Effector memory CD8-positive, alpha-beta T cell (primary cell): ENCODE measurements at places on chromosomes 16 and 17.

GRCh38 chr16:21943571-21943970 is 9.6 kb upstream of the UQCRC2 start:
- DNase-seq = no peak

- no peak for DNase-seq
Measured at GRCh38 chr16:1863681-1864460, 8.1 kb downstream of the MEIOB start.

GRCh38 chr16:24909856-24910255 is 64.1 kb downstream of the SLC5A11 start:
- DNase-seq = no peak

DNA sequence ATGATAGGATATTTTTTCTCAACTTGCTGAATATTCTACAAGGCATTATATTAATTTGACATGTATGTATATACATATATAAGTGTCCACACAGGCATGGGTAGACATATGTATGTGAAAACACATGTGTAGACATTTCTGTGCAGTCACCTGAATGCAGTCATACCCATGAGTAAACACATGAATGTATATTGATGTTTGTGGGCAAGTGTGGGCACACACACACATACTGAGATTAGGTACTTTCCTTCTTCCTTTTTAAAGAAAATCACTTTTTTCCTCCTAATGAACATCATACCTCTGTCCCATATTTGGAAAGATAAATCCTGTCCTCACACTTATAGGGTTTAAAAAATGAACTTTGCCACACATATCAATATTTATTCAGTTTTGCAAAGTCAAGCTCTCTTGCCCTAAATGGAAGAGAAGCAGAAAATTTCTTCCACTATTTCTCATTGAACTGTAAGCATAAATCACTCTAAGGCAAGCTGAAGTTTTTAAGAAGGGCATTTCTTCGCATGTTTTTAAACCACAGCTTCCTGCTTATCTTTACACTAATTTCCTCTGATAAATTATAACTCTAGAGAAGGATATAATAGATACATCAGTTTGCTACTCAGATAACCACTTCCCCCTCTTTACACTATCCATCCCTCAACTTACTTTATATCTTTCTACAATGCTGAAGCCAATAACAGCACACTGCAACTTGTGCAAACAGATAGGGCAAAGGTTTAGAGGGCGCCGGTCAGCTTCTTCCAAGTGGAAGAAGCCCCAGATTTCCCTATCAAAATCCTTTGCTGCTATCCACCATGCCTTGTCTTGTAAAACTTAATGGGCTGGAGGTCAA is 49.6 kb upstream of the LRRC37A3 start:
- no peak for DNase-seq

DNA sequence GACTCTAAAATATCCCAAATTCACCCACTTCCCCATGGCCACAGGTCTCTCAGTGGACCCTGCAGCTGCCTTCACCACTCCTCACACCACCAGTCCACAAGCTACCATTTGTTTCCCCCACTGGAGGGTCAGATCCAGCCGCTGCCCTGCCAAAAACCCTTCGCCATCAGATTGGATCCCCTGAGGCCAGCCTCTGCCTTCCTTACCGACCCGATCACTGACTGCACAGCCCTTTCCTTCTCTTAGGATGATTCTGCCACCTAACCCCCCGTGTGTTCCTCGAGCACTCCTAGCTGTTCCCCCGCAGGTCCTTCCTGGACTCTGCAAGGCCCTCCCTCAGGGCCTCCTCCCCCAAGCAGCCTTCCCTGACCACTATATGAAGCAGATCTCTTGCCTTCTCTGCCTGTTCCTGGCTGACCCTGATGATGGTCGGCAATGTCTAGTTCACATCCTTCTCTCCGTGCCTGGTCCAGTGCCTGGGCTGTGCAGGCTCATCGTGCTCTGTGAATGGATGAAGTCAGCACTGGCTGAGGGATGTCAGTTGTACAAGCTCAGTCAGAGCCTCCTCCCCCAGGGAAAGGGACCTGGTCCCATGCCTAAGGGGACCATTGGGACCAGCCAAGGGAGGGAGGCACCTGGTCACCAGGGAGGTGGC is 46.0 kb downstream of the CPNE2 start:
- no peak for DNase-seq

GRCh38 chr17:9071016-9071415 is 49.7 kb downstream of the NTN1 start:
- DNase-seq = no peak

- DNase-seq = no peak
Measured at GRCh38 chr16:70294385-70295025, 4.5 kb upstream of the DDX19B start.

- DNase-seq = no peak
Measured at GRCh38 chr16:81175325-81175891, 63.1 kb upstream of the BCO1 start.

- DNase-seq = no peak
Measured at GRCh38 chr16:82062645-82063058, 27.6 kb downstream of the HSD17B2 start.

DNA sequence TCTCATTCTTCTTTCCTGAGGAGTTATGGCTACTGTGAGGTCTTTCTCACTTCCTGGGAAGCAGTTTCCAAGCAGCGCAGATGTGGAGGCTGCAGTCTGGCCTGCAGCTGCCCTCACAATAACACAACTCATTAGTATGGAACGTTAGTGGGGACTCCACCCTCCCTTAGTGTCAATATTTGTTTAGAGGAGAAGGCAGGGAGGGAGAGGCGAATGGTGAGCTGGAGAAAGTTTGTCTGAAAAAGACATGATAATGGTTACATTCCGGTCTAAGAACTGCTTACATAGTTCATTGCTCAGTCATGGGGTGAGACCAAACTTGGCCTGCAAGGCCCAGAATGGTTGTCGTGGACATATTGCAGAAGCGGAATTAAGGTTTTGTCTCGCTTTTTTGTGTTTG is 170.2 kb downstream of the HS3ST3B1 start:
- no peak for DNase-seq

- DNase-seq = no peak
Measured at GRCh38 chr17:70022175-70022574, 52.9 kb upstream of the KCNJ16 start.

DNA sequence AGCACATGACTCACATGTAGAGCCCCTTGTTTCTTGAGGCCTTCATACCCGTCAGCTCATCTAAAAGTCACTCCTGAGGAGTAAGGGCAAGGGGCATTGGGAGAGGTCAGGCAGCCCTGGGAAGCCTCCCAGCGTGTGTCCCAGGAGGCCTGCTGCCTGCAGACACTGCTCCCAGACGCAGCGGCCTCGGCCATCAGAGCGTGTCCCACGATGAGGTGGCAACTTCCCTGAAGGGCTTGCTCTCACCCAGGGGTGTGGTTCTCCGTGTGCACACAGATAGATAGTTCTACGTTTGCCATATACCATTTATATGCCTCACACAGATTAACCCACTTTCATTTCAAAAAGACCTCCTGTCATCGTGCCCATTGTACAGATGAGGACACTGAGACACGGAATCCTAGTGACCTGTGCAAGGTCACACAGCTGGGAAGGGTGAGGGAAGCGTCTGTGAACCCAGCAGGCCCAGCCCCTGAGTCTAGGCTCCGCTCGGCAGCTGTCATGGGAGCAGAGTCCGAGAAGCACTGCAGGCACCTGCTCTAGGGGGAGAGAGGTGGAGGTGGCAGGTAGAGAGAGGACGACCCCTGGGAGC is 8.3 kb downstream of the TUBB3 start:
- DNase-seq = no peak

- DNase-seq = no peak
Measured at GRCh38 chr17:82049521-82049971, 2.1 kb downstream of the RFNG start.

- DNase-seq = no peak
Measured at GRCh38 chr17:11264183-11264871, 23.3 kb downstream of the SHISA6 start.

- no peak for DNase-seq
Measured at GRCh38 chr16:81882559-81882958, 103.5 kb downstream of the PLCG2 start.

GRCh38 chr17:12627781-12628451 is 37.8 kb upstream of the MYOCD start:
- no peak for DNase-seq

DNA sequence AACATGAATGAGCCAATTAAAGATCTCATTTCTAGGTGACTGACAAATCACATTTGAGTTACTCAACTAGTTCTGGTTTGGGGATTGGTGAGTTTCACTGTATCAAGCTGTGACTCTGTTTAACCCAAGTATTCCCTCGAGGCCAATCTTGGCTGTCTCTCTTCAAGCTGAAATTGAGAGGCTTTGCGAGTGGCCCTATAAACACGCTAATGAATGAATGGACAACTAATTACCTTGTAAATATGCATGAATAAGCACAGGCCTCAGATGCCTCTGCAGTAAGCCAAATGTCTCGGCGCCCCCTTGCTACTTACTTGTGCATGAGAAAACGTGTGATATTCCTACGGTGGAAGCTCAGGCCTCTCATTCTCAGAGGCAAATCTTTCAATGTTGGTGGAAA is 450.3 kb upstream of the PSMD7 start:
- DNase-seq = no peak

DNA sequence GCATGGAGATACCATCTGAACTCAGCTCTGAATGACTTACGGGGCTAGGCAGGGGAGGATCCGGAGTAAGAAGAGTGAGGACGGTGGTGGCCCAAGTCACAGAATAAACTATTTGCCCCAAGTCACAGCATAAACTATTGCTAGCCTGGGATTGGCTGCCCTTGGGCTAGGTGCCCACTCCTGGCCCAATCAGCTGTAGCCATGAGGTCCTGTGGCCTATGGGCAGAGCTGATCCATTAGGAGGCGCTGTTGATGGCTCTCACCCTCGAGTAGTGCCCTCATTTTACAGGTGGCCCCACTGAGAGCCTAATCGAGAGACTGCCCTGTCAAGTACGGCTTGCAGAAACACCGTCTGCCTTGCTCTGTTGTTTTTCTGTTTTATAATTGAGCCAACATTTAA is 62.3 kb upstream of the ZNF423 start:
- DNase-seq = no peak

DNA sequence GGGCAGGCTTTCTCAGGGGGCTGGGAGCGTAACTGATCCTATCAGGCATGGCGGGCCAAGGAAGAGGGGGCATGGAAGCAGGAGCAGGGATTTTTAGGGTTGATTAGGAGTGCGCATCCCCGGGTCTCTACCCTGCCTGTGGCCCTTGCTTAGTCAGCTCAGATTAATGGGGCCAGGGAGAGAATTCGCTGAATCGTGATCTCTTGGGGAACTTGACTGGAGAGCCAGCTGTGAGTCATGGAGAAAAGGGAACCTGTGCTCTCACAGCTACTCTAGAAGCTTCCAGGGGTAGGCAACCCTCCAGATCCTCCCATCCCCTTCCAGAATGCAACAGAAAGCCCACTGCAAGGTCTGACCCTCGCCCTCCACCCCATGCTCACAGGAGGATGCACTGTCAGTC is 3.6 kb downstream of the FOXN1 start:
- DNase-seq = no peak

DNA sequence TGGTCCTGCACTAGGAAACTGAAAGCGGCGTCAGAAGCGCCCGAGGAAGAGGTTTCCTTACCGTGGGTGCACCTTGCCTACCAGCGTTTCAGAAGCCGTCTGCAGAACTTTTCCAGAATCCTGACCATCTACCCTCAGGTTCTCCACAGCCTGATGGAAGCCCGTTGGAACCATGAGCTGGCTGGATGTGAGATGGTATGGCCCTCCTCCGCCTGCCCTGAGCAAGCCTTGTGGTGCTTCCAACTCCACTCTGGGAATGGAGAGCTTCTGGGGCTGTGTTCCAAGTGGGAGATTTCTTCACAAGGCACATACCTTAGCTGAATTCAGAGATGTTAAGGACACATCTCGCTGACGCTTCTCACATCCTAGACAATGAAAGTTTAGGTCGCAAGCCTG is 51.8 kb upstream of the ENDOV start:
- no peak for DNase-seq

DNA sequence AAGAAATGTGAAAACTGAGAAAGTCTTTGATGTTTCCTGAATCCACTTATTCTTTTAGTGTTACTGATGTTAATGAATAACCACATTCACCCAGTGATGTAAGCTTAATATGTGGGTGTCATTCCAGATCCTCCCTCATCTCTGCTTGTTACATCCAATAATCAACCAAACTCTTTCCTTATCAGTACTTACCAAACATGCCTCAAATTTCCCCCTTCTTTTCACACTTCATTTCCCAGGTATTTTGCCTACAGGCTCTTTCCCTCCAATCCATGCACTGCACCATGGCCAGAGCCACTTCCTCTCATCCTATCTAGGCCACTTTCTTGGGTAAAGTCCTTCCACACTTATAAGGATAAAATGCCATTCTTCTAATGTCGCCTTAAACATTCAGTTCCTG is 451.5 kb downstream of the NPIPA7 start:
- DNase-seq = no peak

GRCh38 chr17:76304226-76305134 is 3.6 kb downstream of the QRICH2 start:
- no peak for DNase-seq

- DNase-seq = no peak
Measured at GRCh38 chr17:67582673-67583081, 135.1 kb upstream of the NOL11 start.

GRCh38 chr17:19744492-19744891 is 3.6 kb downstream of the ALDH3A1 start:
- DNase-seq = no peak

GRCh38 chr16:21619765-21620425 is 20.5 kb downstream of the METTL9 start:
- DNase-seq = no peak
